ENCODE measurements at places on chromosomes 7 and 10.

GRCh38 chr7:100946766-100947365 lies 2.5 kb upstream of the MUC3A start:
- no peak for DNase-seq

DNA sequence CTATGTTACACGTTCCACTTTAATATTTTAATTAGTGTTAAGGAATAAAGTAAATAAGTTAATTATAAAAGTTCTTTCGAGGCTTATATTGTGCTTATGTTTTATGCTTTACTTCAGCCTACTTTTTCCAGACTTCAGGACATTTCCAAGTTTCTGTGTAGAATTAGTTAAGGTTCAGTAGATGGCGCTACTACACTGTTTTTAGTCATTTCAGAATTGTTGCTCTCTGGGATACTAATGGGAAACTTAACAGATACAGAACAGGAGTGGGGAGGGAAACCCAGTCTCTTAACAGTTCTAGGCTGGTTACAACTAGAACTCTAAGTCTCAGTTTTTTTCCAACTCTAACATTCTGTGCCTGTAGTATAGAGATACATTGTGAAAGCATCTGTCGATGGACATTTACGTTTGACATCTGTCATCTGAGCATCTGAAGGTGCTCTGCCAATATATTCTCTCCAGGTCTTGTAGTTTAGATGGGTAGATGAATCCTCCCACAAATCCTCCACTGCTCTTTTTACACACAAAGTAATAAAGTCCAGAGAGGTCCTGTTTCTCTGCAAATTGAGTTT lies 56.8 kb upstream of the FAM171A1 start:
- no peak for DNase-seq

DNA sequence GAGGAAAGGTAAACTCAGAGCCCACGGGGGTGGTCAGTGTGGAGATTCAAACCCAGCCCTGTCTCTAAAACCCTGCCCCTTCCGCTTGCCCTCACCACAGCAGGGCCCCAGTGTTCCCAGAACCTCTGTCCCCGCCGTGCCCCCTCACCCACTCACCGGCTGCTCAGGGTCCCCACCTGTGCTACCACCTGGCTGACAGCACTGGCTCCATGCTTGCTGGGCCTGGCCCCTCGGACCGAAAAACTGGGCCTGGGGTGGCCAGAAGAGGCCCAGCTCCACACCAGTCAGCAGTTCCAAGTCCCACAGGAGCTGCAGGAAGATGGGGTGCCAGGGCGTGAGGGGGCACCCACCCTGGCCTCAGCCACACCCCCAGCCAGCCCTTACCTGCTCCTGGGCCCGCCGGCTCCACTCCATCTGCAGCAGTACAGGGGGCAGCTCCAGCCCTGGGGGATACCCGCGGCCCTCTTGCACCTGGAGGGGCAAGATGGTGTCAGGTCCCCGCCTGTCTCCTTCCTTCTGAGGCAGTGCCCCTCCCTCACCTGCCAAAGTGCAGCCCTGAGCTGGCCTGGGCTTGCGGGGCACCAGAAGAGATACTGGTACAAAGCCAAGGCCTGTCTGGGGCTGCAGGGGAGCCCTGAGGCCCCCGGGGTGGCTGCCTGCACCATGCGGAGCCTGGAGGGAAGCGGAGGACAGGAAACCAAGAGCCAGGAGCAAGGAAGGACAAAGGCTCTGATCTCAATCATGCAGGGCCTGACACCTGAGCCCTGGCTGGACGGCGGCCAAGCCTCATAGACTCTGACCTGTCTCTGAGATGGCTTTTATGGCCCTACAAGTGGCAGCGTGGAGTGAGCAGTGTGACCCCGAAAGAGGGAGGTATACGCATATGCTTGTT lies 11.7 kb downstream of the ATP6V1F start:
- peak; percentile 59 for DNase-seq

- DNase-seq = no peak
These were observed 11.1 kb downstream of the FAM53B start for GRCh38 chr10:124732931-124733570.

DNA sequence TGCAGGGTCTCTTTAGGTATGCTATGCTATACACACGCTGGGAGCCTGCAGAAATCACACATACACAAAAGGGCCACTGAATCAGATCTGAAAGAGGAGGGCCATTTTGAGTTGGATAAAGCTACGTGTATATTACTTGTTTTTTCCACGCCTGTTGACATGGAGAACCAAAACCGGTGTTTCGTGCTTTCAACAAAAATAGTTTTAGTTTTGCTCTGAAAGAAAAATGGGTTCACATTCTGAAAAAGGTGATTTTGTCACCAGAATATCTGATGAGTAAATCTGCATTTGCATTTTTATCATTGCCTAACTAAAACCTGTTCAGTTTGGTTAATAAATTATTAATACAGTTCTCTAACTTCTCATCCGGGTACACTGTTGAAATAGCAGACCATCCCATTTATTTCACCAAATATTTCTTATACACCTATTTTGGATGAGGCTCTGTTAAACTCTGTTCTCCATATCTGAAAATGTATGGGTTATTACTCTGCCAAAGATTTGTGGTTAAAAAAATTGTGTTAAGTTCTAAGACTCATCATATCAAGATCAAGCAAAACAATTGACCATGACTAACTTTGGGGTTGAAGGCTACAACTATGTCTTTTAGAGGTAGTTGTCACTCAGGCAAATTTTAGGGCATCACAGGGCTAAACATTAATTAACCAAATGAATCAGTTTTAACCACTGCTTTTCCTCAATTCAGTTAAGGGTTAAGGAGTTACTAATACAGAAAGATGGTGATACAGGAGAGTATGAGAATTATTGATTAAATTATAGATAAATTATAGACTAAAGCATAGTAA lies 101.2 kb upstream of the RPA3 start:
- DNase-seq = no peak

GRCh38 chr10:129870961-129871621 lies 93.0 kb downstream of the EBF3 start:
- DNase-seq = peak; percentile 75

GRCh38 chr7:51789489-51789888 lies 472.9 kb upstream of the COBL start:
- DNase-seq = no peak

DNA sequence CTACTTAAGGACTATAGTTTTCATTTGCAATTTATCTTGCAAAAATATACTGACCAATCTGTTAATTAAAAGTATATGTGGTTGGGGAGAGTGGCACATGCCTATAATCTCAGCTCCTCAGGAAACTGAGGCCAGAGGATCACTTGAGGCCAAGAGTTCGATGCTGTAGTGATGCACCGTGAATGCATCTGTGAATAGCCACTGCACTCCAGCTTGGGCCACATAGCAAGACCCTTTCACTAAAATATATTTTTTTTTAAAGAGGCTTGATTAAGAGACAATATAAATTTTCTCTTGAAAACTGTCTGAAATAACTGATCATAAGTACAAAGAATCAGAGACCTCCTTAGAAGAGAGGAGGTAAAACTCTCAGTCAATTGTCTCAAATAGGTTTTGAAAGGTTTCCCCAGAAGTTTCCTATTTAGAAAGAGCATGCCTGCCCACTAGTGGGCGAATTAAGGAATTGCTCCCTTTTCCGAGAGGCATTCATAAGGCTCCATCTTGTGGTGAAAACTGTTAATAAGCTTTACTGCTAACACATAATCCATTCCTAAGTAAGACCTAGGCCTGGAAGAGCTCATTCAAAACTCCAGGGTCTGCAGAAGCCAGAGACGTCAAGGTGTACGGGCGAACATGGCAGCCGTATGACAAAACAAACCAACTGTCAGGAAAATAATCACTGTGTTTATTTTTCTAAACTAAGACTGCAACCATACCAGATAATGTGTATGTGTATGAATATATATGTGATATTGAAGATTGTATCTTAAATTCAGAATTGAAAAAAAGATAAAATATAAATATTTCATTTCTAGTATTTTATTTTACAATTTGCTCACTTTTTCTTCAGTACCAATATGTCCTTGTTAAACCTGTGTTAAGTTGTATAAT lies 6.8 kb upstream of the TAS2R40 start:
- peak; percentile 85 for DNase-seq

GRCh38 chr7:12802070-12802469 lies 114.6 kb downstream of the ARL4A start:
- no peak for DNase-seq

DNA sequence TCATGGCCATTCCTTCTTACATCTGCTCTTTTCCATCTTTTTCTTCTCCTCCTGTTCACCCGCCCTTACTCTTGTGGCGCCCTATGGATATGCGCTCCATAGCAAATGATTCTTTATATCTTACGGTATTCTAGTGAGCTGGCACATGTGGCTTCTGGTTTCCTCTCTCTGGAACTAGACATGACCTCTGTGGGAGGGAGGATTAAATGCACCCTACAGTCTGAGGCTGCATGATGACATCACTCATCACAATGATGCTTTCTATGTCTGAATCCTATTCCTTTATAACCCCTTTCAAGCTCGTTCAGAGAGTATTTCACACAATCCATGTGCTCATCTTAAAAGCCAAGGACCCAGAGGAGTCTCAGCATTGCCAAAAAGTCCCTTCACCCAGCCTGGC lies 153.3 kb downstream of the EGFR start:
- no peak for DNase-seq

DNA sequence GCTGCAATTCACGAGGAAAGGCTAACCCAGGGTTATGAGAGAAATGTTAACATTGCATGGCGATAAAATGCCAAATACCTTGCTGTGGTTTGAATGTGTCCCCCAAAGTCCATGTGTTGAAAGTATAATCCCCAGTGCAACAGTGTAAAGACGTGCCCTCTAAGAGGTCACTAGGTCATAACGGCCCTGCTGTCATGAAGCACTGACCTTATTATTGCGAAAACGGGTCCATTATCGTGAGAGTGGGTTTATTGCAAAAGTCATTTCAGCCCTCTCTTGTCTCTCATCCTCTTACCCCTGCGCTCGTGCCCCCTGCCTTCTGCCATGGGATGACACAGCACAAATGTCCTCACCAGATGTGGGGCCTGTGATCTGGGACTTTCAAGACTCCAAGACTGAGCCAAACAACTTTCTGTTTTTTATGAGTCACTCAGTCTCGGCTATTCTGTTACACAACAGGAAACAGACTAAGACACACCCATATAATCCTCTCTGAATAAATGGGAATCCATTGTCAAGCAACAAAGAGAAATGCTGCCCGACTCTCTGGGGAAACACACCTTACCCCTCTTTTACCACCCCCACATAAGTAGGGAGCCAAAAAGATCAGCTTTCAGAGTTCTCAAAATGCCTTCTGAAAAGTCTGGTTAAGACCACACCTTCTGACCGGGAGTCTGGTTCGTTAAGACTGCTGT lies 73.1 kb upstream of the UCN3 start:
- no peak for DNase-seq

- no peak for DNase-seq
These were observed 30.4 kb downstream of the XPNPEP1 start for GRCh38 chr10:109892931-109893330.

DNA sequence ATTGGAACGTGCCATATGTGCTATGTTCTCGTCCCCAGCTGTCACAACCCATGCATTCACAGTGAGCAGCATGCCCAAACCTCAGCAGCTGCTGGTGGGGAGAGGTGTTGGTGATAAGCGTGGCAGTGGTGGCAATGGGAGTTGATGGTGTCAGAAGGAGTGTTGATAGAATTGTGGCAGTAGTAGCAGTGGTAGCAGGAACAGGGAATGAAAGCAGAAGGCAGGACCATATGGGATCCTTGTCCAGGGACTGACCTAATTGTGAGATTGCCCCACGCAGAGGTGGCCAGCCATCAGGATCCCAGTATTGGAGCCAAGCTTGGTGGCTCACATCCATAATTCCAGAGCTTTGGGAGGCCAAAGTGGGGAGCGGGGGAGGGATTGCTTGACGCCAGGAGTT lies 276.3 kb downstream of the GALNT17 start:
- no peak for DNase-seq

DNA sequence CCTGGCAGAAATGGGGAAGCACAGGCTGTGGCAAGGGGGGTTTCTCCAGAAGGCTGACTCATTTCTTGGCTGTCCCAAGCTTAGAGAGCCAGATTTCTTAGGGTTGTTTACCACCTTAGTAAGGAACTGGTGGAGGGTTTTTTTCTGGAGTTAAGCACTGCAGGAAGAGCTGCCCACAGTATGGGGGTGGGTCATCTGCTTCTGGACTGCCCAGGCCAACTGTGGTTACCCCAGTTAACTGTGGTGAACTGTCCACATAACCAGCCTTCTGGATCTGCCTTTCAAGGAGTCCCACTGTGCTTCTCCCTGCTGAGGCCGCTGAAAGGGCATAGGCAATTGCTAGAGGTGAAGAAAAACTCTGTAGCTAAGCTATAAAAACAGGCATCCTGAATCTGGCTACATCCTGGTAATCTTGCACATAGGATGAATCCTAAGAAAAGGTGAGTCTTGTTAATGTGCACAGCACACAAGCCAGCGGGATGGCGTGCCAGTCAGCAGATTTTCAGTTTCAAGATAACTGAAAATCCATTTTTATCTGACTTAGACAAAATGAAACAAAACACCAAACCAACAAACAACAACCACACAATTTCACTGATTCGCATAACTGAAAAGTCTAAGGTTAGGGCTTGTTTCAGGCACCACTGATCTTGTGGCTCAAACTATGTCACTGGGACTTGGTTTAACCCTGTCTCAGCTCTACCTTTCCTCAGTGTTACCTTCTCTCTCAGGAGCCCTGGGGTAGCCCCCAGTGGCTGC lies 21.6 kb upstream of the TSPAN33 start:
- no peak for DNase-seq

DNA sequence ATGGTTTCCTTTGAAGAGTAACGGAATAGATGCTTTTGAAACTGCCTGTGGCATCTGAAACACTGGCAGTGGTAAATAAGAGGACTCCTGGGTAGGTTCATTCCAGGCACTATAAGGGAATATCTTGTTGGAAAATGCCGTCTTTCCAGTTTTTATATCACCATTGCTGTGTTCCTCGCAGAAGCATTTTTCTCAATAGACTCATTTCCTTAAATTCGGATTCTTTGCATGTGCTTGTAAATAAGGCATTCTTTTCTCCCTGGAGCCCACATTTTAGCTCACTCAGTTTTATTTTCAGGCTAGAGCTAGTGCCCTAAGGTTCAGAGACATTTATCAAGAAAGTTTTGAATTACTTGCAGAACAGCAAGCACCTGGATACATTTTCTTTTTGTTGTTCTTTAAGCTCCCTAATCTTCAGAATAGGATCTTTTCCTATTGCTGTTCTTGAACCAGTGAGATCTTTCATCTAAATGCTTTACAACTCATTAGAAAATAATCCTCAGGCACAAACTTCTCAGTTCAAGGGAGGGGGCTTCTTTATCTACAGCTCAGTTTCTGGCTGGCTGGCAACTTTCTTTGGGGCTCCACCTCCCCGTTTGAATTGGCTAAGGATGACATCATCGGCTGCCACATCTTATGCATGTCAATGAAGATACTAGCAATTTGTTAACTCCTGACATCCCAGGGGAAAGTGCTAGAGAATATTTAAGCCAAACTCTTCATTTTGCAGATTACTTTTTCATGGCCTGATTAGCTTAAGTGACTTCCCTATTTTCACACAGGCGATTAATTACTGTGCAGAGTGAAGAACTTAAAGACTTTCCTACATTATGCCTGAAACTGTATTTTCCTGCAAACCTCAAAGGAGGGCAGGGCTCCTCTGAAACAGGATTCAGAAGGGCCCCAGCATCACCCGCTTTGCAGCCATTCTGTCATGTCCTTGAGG lies 133.7 kb upstream of the RSU1 start:
- no peak for DNase-seq

Data from NCI-H1092 (cell line).